Hippocampal formation (tissue), 2 donors: ENCODE measurements at places on chromosomes 7 and 10.

- DNase-seq: no peak
Observed at GRCh38 chr10:6351495-6351894, 148.8 kb downstream of the PFKFB3 start.

DNA sequence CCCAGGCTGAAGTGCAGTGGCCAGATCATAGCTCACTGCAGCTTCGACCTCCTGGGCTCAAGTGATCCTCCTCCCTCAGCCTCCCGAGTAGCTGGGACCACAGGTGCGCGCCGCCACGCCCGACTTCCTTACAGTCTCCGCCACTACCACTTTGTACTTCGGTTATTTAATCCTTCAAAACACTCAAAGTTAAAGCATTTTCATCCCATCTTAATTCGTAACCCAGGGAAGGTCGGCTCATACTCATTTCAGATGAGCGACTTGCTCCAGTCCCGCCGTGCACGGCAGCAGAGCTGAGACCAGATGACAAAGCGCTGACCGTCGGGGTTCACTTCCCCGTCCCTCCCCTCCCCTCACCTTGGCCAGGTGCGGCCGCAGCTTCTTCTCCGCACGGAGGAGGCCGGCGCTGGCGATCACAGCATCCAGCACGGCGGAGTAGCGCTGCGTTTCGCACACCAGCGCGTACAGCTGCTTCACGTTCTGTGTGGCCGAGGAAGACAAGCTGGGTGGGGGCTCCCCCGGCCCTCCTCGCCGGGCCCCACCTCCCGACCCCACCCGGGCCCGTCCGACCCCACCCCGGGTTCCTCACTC lies 457 bp downstream of the NSUN5 start:
- DNase-seq: no peak

GRCh38 chr10:84659497-84660439 lies 331.4 kb downstream of the CCSER2 start:
- DNase-seq: no peak

GRCh38 chr7:117084286-117084685 lies 131.0 kb downstream of the ST7 start:
- DNase-seq: no peak

- no peak for DNase-seq
Observed at GRCh38 chr10:11593612-11594011, 17.8 kb downstream of the USP6NL start.

DNA sequence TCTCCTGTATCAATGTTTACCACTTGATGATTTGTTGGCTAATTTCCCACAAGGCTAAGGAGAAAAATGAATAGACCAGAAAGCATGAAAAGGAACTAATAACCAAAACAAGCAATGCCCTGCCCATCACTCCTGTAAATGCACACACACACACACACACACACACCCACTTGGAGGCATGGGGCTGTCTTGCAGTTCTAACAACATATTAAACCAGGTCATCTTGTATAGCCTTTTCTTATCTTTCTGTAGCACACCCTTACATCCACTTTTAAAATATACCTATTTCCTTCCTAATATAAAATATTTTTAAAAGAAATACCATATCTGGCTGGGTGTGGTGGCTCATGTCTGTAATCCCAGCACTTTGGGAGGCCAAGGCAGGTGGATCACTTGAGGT lies 105.3 kb downstream of the CTTNBP2 start:
- no peak for DNase-seq

- no peak for DNase-seq
Observed at GRCh38 chr7:32519763-32520162, 24.5 kb downstream of the AVL9 start.
